Kasumi-1 (cell line): ENCODE measurements at places on chromosomes 3 and 15.

DNA sequence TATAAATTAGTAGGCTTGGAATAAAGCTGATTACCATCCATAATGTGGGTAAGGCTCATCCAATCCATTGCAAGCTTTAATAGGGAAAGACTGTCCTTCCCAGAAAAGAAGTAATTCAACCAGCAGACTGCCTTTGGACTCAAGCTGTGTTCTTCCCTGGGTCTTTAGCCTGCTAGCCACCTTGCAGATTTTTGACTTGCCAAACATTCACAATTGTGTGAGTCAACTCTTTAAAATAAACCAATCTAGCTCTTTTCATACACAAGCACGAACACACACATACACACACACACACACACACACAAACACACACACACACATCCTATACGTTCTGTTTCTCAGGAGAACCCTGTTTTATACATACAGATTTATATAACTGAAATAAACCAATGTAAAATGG is 248.1 kb downstream of the NAALADL2 start:
- DNase-seq, result no peak

DNA sequence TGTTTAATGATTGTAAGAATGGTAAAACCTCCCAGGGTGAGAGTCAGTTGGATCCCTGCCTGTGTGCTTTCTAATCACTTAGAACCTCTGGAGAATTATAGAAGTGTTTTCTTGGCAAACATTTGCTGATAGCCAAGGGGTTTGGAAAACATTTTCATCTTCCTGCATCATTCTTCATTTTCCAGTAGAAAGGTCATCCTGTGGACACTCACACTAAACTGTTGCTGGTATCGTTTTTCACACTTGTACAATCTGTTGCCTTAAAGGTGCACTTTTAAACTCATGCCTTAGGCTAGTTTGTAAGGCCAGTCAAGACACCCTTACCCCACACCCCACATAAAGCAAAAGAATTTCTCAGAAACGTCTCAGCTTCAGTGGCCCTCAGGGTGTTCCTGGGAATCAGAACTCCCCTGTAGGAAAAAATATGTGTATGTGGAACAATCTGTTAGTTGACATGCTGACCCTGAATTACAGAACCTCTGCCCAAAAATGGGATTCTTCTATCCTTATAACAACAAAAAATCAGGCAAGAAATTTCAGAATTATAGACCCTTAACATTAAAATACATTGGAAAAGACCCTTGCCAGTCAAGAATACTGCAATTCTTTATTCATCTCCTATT is 5.8 kb upstream of the PLD1 start:
- no peak for DNase-seq

DNA sequence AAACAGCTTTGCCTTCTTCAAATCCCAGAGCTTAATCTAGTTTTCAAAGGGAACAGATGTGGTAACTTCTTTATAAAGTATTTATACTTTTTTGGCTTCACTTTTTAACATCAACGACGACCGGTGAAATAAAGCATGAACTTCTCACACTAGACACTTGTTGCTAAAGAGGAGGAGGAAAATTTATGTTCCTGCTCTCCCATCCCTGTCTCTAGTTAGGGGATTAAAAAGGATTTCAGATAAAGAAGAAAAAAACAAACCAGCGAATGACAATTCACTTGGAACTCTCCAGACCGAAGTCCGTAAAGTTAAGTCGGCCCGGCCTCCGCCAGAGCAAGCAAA is 672 bp downstream of the NEDD4 start:
- DNase-seq, result peak; percentile 25

- no peak for DNase-seq
Observed at GRCh38 chr3:182925330-182925943, 54.9 kb downstream of the DCUN1D1 start.

DNA sequence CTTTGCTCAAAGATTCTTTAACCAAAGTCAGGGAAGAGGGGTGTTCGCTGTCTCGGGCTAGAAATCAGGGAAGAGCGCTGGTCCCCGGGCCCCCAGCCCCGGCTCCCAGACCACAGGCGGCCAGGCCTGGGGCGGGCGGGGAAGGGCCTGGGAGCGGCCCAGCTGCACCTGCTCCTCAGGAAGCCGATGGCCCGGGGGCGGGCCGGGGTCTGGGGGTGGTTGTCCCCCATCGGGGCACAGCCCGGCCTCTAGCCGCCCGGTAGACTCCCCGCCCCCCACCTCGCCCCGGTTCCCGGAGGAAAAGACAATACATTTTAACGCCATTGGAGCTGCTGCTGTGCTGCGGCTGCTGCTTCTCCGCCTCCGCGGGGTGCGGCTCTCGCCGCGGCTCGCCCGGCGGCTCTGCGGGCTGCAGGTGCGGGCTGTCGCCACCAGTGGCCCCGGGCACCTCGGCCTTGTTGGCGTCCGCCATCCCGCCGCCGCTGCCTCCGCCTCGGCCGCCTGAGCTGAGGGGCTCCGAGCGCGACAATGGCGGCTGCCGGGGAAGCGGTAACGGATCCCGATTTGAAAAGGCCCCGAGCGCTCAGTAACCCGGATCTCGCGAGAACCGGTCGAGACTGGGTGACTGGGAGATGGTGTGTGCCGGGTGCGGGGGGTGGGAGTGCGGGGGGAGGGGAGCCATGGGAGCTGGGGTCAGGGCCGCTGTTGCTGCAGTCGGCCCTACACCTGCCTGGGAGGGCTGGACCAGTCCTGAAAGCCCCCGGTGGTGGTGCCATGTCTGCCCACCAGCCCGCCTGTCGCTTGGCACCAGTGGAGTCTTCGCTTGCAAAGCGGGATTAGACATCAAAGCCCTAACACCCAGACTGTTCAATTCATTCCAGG is at the start of gene MYEF2:
Gene MYEF2 (minus strand): TSS at position 530 of the 882 bp plus-strand sequence. CDS start 58 bp downstream, at position 472.
- DNase-seq, result no peak

- no peak for DNase-seq
Observed at GRCh38 chr3:31817411-31817966, 163.6 kb downstream of the OSBPL10 start.

DNA sequence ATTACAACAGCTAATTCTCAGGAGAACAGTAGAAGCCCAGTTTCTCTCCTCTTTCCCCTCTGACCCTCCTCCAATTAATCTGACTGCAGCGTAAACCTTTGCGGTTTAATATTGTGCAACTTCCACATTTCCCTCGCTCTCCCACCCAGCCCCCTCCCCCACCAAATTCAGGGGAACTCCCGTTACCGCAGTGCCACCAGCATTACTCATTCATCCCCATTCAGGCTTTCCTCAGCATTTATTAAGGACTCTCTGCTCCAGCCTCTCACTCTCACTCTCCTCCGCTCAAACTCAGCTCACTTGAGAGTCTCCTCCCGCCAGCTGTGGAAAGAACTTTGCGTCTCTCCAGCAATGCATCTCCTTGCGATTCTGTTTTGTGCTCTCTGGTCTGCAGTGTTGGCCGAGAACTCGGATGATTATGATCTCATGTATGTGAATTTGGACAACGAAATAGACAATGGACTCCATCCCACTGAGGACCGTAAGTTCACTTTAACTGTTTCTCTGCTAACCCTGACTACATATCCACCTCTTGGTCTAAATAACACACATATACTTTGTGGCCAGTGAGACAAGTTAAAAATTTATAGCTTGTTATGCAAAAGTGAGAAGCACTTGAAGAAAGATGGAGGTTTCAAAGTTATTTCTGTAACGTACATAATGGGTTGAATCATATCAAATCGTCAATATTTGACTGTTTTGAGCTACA is at the start of gene PTX3:
Gene PTX3 (plus strand): TSS at position 268 of the 709 bp plus-strand sequence. CDS start 84 bp downstream, at position 352.
- peak; percentile 87 for DNase-seq

GRCh38 chr3:177960014-177960413 is 576.2 kb upstream of the KCNMB2 start:
- no peak for DNase-seq

DNA sequence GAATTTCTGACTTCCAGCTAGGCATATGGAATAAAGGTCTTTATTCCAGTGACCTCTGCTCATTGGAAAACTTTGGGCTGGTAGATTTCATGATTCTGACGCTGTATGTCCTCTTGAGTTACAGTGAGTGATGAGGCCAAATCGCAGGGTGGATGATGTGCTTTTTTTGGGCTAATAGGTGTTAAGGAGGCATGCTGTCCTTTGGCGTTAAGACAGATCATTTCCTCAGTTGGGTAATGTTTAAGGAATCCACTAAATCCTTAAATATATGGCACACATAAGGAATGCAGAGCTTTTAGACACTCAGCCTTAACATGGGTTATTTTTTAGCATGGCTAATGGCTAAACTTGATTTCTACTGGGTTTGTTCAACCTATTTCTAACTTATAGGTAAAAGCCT is 87.9 kb downstream of the LPP start:
- DNase-seq, result no peak

- no peak for DNase-seq
Observed at GRCh38 chr15:78234515-78235040, at the start of gene ACSBG1. Gene ACSBG1 (minus strand): TSS chr15:78234565. CDS start chr15:78234501, 64 bp downstream.

DNA sequence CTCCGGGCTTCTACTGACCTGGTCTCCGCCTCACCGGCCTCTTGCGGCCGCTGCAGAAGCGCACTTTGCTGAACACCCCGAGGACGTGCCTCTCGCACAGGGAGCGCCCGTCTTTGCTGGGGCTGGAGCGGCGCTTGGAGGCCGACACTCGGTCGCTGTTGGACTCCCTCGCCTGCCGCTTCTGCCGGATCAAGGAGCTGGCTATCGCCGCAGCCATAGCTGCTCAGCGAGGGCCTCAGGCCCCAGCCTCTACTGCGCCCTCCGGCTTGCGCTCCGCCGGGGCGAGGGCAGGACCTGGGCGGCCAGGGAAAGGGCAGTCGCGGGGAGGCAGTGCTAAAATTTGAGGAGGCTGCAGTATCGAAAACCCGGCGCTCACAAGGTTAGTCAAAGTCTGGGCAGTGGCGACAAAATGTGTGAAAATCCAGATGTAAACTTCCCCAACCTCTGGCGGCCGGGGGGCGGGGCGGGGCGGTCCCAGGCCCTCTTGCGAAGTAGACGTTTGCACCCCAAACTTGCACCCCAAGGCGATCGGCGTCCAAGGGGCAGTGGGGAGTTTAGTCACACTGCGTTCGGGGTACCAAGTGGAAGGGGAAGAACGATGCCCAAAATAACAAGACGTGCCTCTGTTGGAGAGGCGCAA is 319.2 kb downstream of the FGF12 start:
- no peak for DNase-seq

DNA sequence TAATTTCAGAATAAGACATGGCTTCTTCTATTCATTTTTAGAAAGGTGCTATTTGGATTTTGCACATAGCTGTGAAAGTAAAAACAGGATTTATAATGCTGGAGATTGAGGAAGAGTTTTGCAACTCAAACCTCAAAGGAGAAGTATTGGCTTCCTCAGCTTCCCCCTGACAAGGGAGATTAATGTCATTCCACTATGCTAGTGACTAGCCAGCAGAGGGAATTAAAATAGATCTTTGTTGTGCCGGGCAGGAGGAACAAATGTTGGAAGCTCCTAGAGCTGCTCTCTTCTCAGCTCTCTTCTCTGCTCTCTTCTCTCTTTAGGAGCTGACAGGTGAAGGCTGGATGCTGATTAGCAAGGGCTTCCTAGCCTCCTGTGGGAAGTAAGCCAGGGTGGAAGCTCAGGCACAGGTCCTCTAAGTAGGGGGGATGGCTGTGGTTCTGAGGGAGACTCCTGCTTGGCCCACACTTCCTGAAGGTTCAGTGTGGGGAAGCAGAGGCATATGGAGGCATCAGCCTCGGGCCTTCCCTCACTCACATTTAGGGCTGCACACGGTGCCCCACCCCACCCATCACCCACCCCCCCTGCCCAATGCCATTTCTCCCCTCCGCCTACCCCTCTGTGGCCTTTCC is 29.6 kb downstream of the CX3CR1 start:
- peak; percentile 91 for DNase-seq
